Activated CD4-positive, alpha-beta memory T cell treated with anti-CD3 and anti-CD28 coated beads for 36 hours (primary cell): ENCODE measurements at places on chromosomes 4 and X. TPM values are rescaled to one million over a fixed set of nuclear protein-coding genes. Genes with fewer than 3 reads are reported as not detected.

GRCh38 chr4:55020131-55020530, 105.3 kb downstream of the KDR start:
- DNase-seq = no peak
- no peak overlapping the region for H3K4me3 ChIP-seq
- H3K4me1 ChIP-seq = no peaks in the 10 kb centered on the region
- no peaks in the 10 kb centered on the region for H3K36me3 ChIP-seq
- H3K27me3 ChIP-seq = peaks cover 8% of the 10 kb centered on the region

- no peaks in the 10 kb centered on the region for H3K4me1 ChIP-seq
- H3K36me3 ChIP-seq = no peaks in the 10 kb centered on the region
- no peak overlapping the region for H3K4me3 ChIP-seq
- H3K27me3 ChIP-seq = no peaks in the 10 kb centered on the region
Observed at GRCh38 chrX:54093571-54093970, 49.3 kb upstream of the PHF8 start.

DNA sequence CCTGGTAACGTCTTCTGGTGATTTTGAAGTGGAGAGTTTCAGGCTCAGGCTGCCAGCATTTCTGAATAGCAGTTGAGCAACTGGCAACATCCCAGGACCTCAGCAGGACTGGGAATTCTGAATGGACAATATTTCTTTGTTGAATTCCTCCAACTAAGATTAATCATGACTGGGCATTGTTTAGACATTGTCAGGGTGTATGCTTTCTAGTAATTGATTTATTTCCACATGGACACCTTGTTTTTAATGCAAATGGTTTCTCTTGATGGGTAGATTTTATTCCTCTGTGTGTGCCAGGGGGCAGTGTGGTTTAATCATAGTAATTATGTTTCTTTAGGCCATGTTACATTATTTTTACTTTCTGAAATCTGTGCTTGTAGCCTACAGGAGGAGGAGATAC, 1004.7 kb upstream of the LCORL start:
- no peaks in the 10 kb centered on the region for H3K36me3 ChIP-seq
- H3K27ac ChIP-seq = no peak overlapping the region
- no peak for DNase-seq
- no peaks in the 10 kb centered on the region for H3K27me3 ChIP-seq
- no peak overlapping the region for H3K4me3 ChIP-seq
- H3K4me1 ChIP-seq = no peaks in the 10 kb centered on the region

The WAS gene
- 99.6 TPM for total RNA-seq

- no peak overlapping the region for H3K4me3 ChIP-seq
- H3K27ac ChIP-seq = no peak overlapping the region
- no peaks in the 10 kb centered on the region for H3K4me1 ChIP-seq
Observed at GRCh38 chrX:122421434-122422121, 762.5 kb upstream of the GRIA3 start.

GRCh38 chrX:22922961-22923360, 76.8 kb upstream of the DDX53 start:
- no peaks in the 10 kb centered on the region for H3K36me3 ChIP-seq
- no peaks in the 10 kb centered on the region for H3K27me3 ChIP-seq
- no peak for DNase-seq
- no peak overlapping the region for H3K27ac ChIP-seq

DNA sequence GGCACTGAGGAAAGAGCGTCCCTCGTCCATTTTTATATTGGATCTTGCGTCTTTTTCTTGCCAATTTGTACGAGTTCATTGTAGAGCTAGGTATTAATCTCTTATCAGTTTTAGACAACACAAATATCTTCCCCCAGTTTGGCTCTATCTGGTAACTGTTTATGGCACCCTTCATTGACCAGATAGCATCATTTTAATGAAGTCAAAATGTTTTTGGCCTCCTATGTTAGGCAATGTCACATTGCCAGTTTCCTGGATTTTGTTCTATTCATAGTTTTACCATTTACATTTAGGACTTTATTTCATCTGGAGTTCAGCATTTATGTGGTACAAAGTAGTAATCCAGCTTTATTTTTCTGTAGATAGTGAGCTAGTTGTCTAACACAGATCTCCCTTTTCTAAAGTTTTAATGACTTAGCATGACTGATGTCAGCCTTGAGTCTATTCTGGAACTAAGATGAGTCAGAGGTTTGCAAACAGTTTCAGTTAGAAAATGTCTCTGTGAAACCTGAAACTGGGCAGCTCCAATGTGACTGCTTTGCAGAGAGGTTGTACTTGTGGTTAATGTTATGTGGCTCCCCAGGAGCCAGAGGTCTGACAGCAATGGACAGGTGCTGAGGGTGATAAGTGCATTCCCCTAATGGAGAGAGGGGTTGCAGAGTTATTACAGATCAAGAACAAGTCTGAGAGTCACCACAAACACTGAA, 5.3 kb upstream of the STBD1 start:
- H3K36me3 ChIP-seq = peaks cover 9% of the 10 kb centered on the region
- peaks cover 35% of the 10 kb centered on the region for H3K4me1 ChIP-seq
- peak; percentile 66 for DNase-seq

The PPP1R2C gene
- total RNA-seq = not detected

- H3K27ac ChIP-seq = peak overlapping the region; percentile 95
- H3K4me1 ChIP-seq = peaks cover 55% of the 10 kb centered on the region
- peaks cover 72% of the 10 kb centered on the region for H3K36me3 ChIP-seq
Observed at GRCh38 chr4:2937146-2937857, 25.9 kb downstream of the NOP14 start.

The ART3 gene
- not detected for total RNA-seq

The GPC4 gene
- not detected for total RNA-seq
